ENCODE measurements at places on chromosomes 12 and 14.
A peak's percentile ranks its signal among the peaks of the same experiment; 100 is the strongest.

DNA sequence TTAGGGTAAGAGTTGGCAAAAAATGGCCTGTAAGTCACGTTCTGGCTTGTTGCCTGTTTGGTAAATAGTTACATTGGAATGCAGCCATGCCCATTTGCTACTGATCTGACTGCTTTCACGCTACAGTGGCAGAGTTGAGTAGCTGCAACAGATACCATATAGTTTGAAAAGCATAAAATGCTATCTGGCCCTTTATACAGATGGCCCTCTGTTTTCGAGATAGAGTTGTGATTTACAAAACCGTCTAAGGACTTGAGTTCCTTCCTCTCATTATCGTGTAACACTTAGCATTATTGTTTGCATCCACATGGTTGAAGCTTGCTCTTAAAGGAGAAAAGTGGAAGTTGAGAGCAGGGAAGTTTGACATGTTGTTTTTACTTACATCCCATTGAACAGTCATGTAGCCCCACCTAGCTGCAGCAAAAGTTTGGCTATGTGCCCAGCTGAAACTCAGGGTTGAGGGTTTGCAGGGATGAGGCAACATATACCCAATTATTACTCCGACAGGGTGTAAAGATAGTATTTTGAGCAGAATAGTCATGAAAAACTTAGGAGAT, 11.3 kb upstream of the SCFD1 start:
- peak; percentile 6 for DNase-seq

DNA sequence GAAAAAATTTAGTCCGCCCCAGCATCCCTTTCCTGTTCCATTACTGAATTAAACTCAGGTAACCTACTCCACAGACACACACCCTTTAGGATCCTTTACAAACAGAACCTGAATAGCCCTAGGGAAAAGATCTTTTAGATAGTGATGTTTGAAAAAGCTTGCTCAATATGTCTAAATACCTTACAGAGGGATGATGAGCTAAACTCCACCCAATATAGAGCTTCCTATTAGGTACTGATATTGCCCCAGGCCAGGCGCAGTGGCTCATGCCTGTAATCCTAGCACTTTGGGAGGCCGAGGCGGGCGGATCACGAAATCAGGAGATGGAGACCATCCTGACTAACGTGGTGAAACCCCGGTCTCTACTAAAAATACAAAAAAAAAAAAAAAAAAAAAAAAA, 50.1 kb downstream of the FERMT2 start:
- no peak for DNase-seq

DNA sequence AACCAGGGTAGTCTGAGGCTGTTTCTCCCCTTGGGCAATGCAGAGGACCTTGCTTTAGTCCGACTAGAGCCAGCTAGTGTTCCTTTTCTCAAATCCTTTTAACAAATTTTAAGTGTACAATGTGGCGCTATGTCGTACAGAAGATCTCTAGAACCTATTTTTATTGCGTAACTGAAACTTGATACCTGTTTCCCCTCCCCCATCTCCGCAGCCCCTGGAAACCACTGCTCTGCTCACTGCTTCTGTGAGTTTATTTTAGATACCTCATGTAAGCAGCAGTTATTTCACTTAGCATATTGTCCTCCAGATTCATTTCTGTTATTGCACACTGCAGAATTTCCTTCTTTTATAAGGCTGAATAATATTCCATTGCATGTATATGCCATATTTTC, 1092.3 kb downstream of the AACS start:
- DNase-seq, result no peak

DNA sequence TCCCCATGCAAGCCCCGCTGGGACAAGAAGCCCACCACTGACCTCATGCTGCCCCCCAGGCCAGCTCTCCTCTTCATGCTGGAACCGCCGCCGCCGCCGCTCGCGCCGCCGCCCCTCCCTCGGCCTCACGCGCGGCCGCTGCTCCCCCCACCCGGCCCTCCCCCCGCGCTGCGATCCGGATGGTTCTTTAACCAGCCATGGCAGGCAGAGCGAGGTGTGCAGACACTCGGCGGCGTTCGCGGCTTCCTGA, at the start of gene DCAF5:
Gene DCAF5, minus strand, starts transcription at position 218 of the 250 bp plus-strand sequence. Its CDS starts 141 bp downstream, at position 77.
- no peak for DNase-seq

- no peak for DNase-seq
Observed at GRCh38 chr12:49955899-49956662, 5.5 kb downstream of the AQP2 start.

- DNase-seq, result no peak
Observed at GRCh38 chr12:57473392-57473791, 6.3 kb downstream of the ARHGAP9 start.

DNA sequence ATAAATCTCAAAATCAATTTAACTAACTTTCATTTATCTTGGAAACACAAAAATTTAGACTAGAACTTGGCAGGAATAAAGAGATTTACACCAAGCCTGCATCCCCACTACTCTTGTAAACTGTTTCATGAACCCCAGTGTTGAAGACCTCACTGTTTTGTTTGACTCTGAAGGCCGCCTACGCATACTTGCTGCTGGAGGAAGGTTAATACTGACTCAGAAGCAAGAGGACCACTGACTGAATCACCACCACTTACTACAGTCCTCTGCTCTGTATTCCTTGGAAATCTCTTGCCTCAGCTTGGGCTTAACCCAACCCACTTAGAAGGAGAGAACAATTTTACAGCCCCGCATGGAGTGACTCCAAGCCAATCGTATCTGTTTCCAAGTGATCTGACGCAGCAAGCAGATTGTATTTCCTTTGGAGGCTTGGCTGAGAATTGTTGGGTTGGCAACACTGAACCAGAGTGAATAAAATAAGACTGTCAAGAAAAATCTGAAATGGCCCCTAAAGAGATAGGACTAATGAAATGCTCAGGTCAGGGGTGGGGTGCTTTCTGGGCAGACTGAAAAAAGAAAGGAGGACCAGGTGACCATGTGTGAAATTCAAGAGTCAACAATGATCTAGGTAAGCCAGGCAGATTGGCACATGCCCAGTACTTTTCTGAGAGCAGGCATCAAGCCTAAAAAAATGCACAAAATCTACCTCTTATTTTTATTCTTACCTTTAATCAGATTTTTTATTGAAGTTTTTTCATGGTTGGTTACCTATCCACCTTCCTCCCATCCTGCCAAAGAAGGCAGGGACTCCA, 248.6 kb downstream of the ZFP36L1 start:
- no peak for DNase-seq

DNA sequence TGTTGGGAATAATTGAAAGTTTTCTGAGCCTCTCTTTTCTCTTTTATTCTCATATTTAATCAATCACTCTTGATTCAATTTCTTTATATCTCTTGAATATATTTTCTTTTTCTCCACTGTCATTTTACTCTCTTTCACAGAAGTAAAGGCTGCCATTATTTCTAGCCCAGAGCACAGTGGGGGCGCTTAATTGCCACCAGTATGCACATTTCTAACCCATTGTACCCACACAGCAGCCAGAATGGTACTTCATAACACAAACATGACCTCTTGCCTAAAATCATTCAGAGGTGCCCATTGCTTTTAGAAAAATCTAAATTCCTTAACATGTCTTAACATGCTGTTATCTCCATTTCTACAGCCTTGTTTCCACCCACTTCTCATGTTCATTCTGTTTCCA, 190.2 kb upstream of the LMO3 start:
- no peak for DNase-seq
